ENCODE measurements at places on chromosomes 2 and 18.

GRCh38 chr2:235009081-235009480, 57.3 kb downstream of the SH3BP4 start:
- no peak for DNase-seq

DNA sequence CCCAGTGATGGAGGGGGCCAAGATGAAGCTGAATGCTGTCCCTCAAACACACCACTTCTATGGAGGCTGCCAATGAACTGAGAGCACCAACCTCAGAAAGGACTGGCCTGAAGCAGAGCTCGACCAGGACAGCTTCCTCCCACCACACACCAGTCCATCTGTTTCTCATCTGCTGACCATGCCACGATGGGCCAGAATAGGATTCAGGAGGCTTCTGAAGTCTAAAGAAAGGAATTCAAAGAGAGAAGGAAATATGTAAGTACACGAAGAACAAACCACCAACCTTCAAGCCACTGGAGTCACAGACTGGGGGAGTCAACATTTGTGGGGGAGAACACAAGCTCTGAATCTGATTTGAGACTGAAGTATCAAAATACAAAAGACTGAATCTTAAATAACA, 157.6 kb upstream of the CCDC68 start:
- no peak for DNase-seq

- DNase-seq: no peak
Measured at GRCh38 chr2:36403675-36404230, 48.2 kb downstream of the CRIM1 start.

DNA sequence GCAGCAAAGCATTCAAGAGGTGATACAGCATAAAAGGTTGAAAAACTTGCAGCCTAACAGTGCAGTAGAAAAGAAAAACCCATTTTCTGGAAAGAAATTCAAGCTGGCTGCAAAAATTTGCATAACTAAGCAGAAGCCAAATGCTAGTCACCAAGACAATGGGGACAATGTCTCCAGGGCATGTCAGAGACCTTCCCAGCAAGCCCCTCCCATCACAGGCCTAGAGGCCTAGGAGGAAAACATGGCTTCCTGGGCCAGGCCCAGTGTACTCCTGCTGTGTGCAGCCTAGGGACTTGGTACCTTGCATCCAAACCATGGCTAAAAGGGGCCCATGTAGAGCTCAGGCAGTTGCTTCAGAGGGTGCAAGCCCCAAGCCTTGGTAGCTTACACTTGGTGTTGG, 405.1 kb upstream of the CYRIA start:
- DNase-seq: no peak

GRCh38 chr2:187580462-187581124, 26.4 kb upstream of the TFPI start:
- no peak for DNase-seq

DNA sequence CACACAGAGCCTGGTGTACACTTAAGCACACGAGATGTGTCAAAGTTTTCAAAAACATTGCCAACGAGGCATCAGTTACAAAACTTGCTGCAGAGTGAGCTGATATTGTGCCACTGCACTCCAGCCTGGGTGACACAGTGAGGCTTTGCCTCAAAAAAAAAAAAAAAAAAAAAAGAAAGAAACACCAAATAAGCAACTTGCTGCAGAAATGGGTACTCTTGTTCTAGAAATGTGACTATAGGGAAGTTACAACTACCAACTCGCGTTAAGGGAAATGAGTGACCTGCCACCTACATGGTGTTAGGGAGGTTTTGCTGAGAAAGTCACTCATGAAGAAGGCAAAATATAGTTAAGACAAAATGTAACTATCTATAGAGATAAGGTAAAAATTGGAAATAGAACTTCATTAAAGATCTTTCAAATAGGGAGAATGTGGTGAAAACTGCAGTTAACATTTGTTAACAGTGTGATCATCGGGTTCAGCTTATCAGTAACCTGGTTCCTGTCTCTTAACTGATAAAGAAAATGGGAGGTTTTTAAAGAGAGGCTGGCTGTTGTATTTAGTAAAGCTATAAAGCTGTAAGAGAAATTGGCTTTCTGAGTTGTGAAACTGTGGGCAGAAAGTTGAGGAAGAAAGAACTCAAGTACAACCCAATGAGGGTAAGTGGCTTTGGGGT, at the start of gene IL1RL1:
Gene IL1RL1 (plus strand): TSS at position 600 of the 677 bp plus-strand sequence. CDS start 26,702 bp downstream, outside the sequence.
- DNase-seq: no peak

DNA sequence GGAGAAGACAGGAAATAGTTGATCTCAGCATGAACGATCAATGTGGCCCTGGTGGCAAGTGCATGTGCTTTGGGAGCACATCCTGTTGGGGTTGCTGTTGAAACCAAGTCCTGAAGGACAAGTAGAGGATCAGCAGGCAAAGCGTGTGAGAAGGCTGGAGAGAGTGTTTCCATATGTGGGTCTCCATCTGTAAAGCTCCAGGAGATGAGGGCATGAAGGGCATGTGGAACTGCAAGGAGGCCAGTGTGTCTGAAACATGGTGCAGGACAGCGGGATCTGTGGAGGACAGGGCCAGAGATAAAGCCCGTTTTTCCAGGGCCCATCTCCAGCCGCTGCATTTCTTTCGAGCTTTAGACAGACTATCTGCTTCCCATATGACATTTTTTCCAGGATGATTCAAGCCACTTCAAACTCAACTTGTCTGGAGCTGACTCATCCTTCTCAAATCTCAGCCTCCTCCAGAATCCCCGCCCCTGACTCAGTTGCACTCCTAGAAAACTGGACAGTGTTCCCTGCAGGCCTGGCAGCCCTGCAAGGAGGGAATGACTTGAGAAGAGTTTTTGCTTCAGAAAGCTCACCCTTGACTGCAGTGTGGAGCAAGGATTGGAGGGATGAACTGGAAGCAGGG, 226.1 kb downstream of the VAPA start:
- no peak for DNase-seq
